ENCODE measurements at places on chromosomes 11 and 22.

DNA sequence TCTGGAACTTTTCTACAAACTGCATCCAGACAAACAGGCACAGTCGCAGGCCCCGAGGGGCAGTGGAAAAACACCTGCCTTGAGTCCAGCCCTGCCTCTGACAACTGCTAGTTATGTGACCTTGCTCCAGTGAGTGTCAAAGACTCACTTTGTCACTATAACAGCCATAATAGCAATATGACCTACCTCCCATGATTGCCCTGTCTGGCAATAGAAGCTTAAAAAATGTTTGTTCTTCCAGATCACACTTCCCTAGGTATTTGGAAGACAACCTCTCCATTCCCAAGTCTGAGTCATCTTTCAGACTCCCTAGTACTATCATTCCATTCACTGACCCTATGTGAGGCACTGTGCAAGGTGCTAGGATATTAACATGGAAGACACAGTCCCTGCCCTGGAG is 74.5 kb downstream of the RPL27A start:
- no peak for DNase-seq

- peak; percentile 5 for DNase-seq
These were observed 35.2 kb upstream of the TFIP11 start for GRCh38 chr22:26547426-26547825.

GRCh38 chr11:64053699-64054098 is 18.0 kb downstream of the FLRT1 start:
- no peak for DNase-seq

GRCh38 chr11:34356913-34357700 is 703 bp downstream of the ABTB2 start:
- DNase-seq, result peak; percentile 50

- no peak for DNase-seq
These were observed 11.4 kb upstream of the VSTM5 start for GRCh38 chr11:93861808-93862207.

DNA sequence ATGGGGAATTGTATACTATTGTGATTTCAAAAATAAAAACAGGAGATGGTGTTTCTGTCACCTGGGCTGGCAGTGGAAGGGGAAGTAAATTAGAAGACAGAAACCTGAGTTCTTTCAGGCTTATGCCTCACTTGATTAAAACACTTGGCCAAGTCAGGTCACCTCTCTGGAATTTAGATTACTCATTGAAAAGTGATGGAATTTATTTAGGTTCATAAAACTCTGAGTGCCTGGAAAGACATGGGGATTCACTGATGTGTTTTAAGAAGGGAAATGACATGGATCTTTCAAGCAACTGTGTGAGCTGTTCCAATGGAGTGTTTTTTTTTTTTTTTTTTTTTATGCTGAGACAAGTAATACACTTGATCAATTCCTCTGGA is 400.1 kb downstream of the TMEM135 start:
- no peak for DNase-seq

- DNase-seq, result no peak
These were observed 722.2 kb upstream of the TENM4 start for GRCh38 chr11:80163011-80163410.

GRCh38 chr22:28243539-28243938 is 324.5 kb upstream of the PITPNB start:
- no peak for DNase-seq

- no peak for DNase-seq
These were observed 640.2 kb upstream of the LUZP2 start for GRCh38 chr11:23856654-23857053.

- DNase-seq, result no peak
These were observed 41.3 kb upstream of the HMGXB4 start for GRCh38 chr22:35215993-35216392.

Data from stimulated activated CD4-positive, alpha-beta T cell treated with anti-CD3 and anti-CD28 coated beads, Interleukin-12 subunit alpha, Interleukin-12 subunit beta, amount 100 ng/mL, for 4 hours (primary cell).